ENCODE measurements at places on chromosomes 12 and 14.

DNA sequence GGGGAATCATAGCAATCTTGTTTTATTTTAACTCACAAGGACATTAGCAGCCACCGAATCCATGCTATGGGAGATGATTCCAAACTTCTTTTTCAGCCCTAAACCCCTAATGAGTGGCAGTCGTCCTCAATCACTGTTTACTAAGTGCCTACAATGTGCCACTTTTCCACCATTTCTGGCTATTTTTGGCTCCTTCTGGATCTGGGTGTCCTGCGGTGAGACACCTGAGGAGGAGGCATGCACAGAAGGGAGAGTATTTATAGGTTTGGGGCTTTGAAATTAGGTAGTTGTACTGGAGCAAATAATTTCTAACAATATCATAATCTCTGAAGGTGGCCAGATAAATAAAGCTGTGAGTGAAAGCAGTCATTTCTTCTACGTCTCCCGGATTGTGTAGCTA is 1125.6 kb downstream of the BCL11B start:
- DNase-seq = no peak

DNA sequence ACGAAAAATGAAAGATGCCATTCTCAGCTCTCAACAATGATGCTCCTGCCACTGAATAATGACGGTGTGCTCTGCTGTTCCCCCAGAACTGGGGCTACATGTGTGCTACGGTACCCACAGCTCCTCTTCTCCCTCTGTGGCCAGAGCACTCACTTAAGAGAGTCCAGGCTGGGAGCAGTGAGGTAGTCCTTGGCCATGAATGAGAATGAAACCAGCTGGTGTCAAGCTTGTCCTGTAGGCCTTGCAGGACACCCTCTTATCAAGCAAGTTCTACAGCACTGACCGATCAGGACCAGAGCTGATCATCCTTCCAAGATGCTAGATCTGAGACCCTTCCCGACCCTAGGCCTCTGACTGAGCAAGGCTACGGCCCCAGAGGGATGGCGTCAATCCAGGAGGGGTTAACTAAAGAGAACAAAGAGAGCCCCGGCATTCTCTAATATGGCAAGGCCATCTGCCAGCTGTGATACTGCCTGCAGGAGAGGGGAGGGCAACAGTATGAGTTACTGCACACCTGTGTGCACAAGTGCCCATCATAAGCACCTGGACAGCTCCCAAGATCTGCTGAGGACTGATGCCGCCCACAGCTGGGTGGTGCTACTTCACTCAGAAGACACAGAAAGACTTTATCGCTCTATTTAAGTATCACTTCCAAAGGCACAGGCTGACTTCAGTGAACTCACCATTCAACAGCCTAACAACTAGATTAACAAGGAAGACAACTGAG is 30.5 kb downstream of the APPL2 start:
- DNase-seq = no peak

GRCh38 chr12:111954969-111955368 is 58.0 kb downstream of the TMEM116 start:
- no peak for DNase-seq

DNA sequence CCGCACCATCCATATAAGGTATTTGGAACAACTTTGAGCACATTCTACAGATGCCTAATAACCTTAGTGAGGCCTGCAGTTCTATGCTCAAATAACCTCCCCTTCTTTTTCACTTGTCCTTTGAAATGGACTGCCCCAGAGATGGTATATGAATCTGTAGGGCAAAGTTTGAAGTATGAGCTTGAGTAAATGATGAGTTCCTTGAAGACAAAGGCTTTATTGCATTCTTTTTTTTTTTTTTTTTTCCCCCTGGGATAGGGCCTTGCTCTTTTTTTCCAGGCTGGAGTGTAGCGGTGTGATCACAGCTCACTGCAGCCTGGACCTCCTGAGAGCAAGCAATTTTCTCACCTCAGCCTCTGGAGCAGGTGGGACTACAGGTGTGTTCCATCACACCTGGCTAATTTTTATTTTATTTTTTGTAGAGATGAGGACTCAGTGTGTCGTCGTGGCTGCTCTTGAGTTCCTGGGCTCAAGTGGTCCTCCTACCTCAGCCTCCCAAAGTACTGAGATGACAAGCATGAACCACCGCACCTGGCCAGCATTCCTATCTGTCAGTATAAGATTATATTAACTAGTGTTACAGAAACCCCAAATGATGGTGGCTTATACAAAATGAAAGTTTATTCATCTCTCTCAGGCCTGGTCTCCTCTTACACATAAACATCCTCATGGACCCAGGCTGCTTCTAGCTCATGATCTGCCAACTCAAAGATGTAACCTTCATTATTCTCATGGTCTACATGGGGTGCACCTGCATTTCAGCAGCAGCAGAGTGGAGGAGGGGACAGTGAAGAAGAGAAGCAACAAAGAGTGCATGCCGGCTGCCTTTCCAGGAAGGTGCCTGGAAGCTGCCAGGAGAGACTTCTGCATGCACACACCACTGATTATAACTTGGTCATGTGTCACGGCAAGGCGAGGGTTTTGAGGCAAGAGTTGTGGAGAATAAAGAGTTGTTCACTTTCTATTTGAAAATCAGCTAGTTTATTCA is 101.4 kb downstream of the DUSP16 start:
- no peak for DNase-seq

DNA sequence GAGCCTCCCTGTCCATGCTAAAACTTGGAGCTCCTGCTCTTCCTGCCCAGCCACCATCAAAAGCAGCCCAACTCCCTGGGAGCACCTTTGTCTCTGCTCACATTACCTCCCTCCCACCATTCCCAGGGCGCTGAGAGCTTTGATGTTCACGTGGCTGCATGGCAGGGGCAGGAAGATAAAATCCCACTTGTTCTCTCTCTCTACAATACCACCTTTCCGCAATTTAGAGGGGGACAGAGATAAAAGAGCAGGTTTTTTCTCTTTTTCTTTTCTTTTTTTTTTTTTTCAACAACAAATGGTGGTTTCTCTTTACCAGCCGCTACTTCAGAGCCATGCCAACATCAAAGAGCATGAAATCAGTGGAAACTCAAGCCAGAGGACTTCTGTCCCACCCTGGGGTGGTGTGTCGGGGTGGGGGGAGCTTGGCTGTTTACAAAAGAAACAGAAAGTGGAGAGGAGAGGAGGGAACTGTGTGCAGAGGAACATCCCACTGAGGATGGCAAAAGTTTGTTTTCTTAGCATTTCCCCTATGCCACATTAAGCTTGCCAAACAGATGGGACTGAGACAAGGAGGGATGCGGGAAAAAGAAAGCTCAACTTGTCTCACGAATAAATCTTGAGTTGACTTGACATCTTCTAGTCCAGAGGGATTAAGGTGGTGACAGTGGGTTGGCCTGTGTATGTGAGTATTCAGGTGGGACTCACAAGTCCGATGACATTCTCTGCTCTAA is 103.7 kb upstream of the NUDT4 start:
- DNase-seq = no peak

DNA sequence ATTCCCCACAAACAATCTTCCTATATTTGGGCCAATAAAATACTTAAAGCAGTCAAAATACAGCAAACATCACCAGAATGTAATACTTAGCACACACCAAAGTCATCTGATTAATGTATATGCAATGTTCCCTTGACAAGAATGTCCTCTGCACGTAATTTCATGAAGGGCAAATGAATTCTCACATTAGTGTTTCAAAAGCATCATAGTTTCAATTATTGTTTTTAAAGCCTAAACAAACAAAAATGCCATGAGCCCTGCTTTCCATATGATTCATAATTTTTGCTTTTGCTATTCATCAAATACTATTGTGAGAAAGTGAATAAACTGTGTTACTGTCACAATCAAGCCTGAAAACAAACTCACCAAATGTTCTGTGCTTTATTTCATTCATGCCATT is 156.0 kb downstream of the EPS8 start:
- no peak for DNase-seq

DNA sequence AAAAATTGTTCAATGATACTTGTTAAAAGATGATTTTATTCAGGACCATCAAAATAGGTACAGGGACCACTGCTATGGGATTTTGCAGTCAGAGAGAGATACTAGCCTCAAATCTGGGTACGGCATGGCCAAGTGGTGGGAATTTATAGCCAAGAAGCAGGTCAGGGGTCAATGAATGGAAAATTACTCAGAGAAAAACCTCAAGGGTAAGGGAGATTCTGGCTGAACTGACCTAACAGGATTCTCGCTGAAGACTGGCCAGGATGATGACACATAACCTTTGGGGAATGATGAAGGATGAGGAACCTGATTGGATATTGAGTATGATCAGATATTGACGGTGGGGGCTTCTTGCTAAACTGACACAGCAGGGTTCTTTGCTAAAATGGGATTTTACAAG is 32.7 kb downstream of the DEPDC4 start:
- no peak for DNase-seq

DNA sequence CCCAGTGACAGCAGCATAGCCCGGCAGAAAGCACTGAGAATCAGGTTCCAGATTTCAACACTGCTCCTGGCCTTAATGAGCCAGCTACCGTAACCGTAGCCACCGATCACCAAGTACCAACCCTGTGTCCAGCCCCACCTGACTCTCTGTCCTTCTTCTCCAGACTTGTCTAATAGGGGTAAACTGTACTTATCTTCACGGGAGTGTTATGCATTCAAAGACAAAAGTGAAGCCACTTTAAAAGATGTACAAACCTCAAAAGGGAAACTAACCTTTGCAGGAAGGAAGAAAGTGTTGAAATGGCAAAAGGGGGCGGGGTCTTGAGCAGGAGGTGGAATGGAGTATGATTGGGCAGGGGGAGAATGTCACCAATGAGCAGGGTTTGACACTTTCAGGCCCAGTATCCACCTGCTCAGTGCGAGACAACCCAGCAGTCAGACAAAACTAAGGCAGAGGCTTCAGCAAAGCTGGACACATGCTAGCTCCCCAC is 226.1 kb downstream of the CHST11 start:
- no peak for DNase-seq

- DNase-seq = no peak
Observed at GRCh38 chr12:6772331-6772695, at the start of gene LAG3. LAG3 (plus strand) TSS chr12:6772520; CDS start chr12:6772853, 333 bp downstream.

DNA sequence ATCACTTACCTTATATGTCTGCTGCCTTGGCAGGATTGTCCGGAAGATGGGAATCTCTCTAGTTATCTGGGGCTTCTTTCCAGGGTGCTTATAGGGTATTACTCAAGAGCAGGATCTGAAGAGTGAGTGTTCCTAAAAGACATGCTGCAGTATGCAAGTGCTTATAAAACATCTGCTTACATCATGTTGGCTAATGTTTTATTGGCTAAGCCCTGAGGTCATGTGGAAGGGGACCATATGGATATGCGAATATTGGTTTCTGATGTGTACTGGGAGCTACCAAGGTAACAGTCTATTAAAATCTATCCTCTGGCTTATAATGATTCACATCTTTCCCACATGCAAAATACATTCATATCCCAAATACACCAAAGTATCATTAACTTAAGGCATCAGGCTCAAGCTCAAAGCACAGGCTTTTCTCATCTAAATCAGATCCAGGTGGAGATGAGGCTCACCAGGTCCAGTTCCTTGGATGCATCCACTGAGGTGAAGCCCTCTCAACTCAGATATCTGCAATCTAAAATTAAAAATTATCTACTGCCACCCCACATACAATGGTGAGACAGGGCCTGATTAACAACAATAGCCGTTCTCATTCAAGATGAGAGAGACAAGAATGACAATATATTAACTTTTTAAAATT is 29.8 kb downstream of the LRRIQ1 start:
- DNase-seq = no peak

DNA sequence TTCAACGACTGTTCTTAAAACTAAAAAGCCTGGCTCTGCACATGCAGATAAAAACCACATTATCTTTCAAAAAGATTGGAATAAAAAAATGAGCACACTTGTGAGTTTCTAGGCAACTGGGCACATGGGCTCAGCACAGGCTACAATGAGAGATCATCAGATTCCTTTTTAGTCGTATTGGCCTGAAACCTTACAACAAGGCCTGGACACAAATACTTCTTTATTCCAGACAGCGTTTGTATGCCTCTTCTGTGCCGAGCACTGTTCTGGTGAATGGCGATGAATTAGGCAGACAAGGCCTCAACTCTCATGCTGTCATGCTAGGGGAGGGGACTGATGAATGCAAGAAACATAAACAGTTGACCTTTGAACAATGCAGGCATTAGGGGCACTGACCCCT is 463.0 kb downstream of the AACS start:
- DNase-seq = no peak

- no peak for DNase-seq
Observed at GRCh38 chr12:6934110-6934509, 6.4 kb downstream of the ATN1 start.

- DNase-seq = no peak
Observed at GRCh38 chr14:52429451-52429850, 115.3 kb downstream of the PTGER2 start.

DNA sequence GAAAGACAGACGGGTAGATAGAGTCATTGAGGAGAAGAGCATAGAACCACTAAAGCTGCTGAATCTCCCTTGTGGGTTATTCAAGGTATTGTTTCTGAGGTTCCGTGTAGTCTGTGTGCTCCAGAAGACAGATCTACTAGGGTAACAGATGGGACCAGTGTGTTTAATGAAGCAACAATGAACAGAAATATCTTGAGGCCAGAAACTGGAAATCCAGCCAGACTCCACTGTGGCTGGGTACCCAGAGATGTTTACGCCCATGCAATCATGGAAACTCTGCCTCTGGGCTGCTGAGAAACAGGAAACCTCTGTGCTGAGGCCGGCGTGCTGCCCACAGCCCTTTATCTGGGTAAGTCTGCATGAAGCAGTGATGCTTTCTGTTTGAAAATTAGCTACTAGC is 8.3 kb downstream of the PROX2 start:
- no peak for DNase-seq

DNA sequence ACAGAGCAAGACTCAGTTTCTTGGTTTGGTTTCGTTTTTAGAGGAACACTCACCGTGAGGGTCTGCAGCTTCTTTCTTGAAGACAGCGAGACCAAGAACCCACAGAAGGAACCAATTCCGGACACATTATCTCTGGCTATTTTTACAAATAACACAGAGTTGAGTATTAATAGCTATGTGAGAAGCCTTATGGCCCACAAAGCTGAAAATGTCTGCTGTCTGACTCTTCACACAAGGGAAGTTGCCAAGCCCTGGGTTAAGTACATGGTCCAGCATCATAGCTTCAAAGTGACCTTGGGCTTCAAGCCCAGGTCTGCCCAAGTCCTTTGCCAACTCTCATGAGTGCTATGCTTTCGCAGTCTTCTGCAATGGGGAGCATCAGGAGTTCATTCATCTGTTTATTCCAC is 2.6 kb upstream of the LGMN start:
- DNase-seq = no peak

- DNase-seq = no peak
Observed at GRCh38 chr12:67671419-67671818, 22.9 kb downstream of the DYRK2 start.

DNA sequence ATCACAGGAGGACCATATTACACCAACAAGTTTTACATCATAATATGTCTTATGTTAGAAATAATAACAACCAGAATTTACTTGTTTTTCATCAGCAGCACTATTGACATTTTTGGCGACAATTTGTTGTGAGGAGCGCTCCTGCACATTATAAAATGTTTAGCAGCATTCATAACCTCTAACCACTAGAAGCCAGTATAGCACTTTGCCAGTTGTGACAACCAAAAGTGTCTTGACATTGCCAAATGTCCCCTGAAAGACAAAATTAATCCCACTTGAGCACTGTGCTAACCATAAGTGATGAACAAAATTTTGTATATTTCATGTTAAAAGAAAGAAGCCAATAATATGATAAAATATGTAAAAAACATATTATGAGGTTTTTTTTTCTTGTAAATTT is 356.9 kb upstream of the LMO3 start:
- DNase-seq = no peak

Measured in lower lobe of right lung (tissue), 2 donors.